ENCODE measurements at places on chromosomes 13 and 19. TPM values are rescaled to one million over a fixed set of nuclear protein-coding genes. Genes with fewer than 3 reads are reported as not detected.

SLC5A5 gene
- total RNA-seq, result not detected

CD33 gene
- total RNA-seq, result not detected

CNN2 gene
- total RNA-seq, result 48.6 TPM

PSPN gene
- 1.5 TPM for total RNA-seq

GSX1 gene
- not detected for total RNA-seq
